Epithelial cell of proximal tubule (primary cell): ENCODE measurements at places on chromosomes 5 and 9.
A peak's percentile ranks its signal among the peaks of the same experiment; 100 is the strongest.

DNA sequence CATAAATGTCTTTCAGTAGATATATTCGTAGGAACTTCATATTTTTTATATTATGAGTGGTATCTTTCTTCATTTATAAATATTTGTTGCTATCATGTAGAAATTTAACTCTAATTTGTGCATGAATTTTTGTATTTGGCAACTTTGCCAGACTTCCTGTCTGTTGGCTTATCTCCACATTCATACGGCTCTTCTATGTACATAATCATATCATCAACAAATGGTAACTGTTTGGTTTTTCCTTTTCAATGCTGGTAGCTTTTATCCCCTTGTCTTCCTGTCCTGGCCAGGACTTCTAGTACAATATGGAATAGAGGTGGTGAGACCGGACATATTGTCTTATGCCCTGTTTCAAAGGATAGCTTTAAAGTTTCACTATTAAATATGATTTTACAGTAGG, 132.3 kb upstream of the COL5A1 start:
- DNase-seq, result no peak

- DNase-seq, result no peak
Measured at GRCh38 chr5:138948471-138949222, 73.5 kb upstream of the LRRTM2 start.

- DNase-seq, result no peak
Measured at GRCh38 chr5:159531554-159532105, 201.3 kb upstream of the IL12B start.

DNA sequence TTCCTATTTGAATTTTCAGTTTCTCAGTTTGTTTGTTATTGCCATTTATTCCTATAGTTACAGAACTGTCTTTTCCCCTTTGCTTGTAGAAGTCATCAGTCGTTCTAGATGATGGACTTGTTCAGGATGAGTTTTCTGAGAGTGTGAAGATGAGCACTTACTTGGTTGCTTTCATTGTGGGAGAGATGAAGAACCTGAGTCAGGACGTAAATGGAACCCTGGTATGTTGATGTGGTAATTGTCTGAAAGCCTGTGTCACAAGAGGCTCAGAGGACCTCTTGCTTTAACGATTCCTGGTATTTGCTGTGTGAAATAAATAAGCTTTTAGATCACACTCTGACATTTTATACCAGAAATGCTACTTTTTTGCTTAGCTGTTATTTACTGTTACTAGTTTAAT, 50.6 kb downstream of the LNPEP start:
- DNase-seq, result no peak

DNA sequence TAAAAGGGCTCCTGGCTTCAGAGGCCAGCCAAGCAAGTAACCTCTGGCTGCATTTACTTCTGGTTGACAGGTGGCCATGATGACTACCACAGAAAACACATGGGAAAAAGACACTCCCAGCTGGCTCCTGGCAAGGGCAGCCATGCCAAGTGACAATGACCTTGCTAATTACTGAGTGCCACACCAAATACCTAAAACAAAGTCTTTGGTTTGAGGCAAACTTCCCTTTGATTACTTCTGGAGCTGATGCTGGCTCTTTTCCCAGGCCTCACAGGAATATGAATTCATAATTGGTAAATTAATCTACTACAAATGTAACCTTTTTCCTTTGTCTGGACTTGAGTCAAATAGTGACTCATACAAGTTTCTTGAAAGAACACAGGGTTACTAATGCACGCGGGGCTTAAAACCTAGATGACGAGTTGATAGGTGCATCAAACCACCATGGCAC, 61.0 kb downstream of the LPAR1 start:
- peak; percentile 16 for DNase-seq

GRCh38 chr9:38372762-38373619, 19.5 kb upstream of the ALDH1B1 start:
- DNase-seq, result no peak

DNA sequence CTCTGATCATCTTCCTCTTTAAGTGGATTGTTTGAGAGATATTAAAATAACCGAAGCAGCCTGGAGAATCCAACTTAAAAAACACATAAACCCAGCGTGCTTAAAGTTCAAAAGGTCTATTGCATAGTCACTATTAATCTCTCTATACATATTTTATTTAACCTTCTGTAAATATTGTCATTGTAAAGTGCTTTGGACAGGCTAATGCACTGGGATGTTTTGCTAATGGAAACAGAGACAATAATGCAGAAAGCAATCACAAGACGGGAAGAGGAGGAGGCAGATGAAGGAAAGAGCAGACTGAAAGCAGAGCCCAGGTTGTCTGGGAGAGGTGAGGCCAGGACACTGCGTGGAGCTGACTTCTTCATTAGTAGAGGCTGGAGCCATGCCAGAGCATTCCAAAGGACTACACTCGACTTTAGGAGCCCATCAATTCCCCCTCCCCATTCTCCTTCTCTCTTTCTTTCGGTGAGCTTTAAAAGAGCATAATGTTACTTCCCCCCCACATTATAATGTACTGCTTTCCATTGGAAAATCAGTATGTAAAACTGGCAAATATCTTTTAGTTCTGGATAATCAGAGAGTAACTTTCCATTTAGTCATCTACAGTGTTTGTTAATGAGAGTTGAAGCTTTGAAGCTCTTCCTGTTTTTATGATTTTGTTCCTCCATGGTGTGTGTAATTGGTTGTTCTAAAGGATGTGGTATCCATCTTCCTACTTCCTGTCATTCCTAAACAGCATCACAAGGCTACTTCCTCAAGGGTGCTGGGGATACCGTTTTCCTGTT, 307.3 kb upstream of the MPDZ start:
- DNase-seq, result no peak

GRCh38 chr9:109989296-109989695, 209.3 kb downstream of the PALM2AKAP2 start:
- DNase-seq, result no peak

- DNase-seq, result no peak
Measured at GRCh38 chr9:21904371-21904770, 89.8 kb downstream of the CDKN2A start.

DNA sequence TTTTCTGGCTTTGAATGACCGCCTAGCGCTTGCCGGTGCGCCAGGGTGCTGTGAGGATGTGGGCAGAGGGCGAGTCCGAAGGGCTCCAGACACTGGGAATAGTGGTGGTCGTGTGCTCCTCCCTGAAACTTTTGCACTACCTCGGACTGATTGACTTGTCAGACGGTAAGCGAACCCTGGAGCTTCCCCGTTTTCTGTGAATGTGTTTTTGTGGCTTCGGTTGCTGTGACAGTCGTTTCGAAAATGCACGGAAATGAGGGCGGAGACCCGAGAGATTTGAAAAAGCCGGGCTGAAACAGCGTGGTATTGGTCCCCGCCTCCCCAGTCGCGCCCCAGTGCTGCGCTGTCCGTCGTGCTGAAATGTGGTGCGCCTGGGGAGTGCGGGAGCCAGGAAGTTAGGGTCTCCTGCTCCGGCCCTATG, 102.5 kb upstream of the GABRP start:
- no peak for DNase-seq

GRCh38 chr9:132127888-132128534, 33.8 kb upstream of the NTNG2 start:
- no peak for DNase-seq

DNA sequence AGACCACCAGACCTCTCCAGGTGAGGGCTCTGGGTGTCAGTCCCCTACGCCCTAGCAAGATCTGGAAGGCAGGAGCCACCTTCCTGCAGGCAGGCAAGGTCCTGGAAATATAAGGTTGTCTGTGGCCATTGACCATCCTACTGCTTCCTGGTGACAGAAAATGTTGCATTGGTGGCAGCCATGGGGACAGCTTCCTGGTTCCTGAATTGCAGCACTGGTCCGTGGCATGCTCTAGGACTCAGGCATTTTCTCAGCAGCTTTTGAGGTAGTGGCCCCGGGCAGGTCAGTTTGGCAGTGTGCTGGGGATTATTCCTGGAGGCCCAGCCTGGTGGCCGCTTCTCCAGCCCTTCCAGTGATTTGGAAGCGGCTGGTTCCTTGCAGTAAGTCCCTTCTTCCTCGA, 36.6 kb upstream of the KCNMB1 start:
- no peak for DNase-seq
